ENCODE measurements at places on chromosomes 7 and 10.

- no peak for DNase-seq
Observed at GRCh38 chr10:72013202-72013945, 49.2 kb downstream of the CHST3 start.

DNA sequence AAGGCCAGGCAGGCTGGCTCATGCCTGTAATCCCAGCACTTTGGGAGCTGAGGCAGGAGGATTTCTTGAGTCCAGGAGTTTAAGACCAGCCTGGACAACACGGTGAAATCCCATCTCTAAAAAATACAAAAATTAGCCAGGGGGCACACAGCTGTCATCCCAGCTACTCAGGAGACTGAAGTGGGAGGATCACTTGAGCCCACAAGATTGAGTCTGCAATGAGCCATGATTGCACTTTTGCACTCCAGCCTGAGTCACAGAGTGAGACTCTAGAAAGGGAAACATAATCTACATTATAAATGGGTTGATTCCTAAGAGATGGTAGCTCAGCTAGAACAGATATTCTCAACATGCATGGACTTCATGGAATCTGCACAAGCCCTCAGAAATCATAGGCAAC lies 6.3 kb upstream of the LIPF start:
- DNase-seq = no peak

GRCh38 chr10:27349987-27350386 lies 109.4 kb upstream of the ACBD5 start:
- DNase-seq = no peak

DNA sequence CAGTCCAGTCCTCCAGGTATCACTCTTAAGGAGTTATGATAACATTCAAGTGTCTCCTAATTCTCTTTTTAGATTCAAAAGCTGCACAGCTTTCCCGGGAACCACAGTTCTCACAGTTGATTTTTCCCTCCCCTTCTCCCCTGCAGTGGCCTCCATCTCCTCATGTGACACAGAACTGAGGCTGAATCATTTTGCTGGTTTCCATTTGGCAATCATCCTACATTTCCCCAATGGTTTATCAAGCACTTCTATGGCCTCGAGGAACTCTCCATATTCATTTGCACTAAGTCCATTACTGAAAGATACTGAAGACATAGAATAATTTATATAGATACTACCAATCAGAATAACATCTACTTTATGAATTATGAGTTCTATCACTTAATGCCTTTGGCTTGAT lies 484.9 kb downstream of the GPAM start:
- no peak for DNase-seq

DNA sequence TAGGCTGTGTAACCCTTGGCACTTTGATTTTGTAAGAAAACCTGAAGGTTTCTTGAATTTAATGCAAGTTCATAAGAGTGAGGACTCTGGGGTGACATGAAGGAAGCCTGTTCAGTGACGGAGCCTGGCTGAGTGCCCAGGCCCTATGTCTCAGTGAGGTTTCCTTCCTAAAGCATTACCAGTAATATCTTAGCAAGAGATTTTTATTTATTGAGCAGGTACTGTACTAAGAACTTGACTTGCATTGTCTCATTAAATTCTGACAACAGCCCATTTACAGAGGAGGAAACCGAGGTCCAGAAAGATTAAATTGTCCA lies 197.2 kb downstream of the HECW1 start:
- no peak for DNase-seq

GRCh38 chr10:24313283-24313682 lies 104.3 kb downstream of the KIAA1217 start:
- DNase-seq = no peak

DNA sequence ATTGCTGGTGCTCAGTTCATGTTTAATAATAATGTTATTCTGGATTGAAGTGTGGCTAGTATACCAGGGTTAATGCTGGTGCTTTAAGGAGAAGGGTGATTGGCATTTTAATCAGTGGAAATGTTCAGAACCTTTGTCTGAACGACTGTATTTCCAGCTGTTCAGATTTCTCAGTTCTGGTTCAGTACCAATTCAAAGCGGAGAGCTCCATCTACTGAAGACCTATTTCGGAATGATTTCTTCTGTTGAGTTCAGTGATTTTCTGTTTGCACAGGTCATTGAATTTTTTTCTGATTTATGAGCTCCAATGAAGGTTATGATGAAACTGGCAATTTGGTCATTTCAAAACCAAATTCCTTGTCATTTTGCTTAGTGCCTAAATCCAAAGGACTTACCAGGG lies 160.1 kb downstream of the EXOC4 start:
- DNase-seq = no peak

DNA sequence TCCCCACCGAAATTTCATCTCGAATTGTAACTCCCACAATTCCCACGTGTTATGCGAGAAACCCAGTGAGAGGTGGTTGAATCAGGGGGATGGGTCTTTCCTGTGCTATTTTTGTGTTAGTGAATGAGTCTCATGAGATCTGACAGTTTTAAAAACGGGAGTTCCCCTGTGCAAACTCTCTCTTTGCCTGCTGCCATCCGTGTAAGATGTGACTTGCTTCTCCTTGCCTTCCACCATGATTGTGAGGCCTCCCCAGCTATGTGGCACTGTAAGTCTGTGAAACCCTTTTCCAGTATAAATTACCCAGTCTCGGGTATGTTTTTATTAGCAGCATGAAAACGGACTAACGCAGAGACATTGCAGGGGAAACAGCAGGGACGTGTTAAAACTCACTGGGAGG lies 5.3 kb upstream of the OLAH start:
- DNase-seq = no peak

GRCh38 chr7:101128040-101128834 lies 1.3 kb downstream of the SERPINE1 start:
- DNase-seq = no peak

DNA sequence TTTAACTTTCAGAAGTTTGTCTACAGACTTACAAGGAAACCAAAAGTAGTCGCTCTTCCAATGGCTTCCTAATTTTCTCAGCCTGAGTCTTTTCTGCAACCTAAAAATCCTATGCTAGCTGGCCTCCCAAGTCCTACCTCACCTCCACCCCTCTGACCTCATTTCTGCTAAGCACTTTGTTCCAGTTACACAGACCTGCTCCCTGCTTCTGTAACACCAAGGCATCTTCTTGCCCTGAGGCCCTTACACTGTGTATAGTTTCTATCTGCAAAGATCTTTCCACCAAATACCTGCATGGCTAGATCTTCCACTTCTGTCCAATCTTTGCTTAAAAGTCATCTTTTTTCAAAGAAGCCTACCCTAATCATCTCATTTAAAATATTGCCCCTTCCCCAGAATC lies 1.9 kb upstream of the SNX13 start:
- DNase-seq = no peak

DNA sequence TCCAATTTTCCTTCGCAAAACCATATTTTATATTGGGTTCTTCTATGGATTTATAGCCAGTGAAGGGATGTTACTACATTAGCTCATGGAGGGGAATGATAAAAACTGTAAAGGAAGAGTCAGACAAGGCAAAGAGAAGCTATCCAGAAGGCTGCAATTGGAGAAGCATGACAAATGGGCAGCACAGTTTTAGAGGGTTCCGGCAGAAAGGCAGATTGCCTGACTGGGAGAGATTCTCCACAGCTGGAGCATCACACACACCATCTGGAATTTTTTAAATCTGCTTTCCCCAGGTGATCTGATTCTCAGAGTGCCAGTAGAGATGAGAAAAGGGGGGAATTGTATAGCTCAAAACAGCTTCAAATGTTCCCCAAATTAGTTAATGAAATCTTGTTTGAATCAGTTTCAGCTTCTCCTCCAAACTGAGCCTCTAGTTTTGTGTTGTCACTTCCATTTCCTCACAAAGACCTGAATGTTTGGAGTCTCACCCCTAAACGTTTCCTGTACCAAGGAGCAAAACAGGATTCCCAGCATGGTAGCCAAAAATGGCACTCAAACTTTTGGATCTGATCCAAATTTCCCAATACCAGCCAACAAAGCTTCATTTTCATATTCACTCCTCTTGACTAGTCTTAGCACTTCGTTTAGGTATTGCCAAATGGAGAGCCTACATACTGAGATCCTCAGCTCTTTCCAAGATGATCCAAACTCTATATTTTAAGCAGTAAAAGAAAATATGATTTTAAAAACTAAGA lies 177.5 kb downstream of the HPSE2 start:
- no peak for DNase-seq

DNA sequence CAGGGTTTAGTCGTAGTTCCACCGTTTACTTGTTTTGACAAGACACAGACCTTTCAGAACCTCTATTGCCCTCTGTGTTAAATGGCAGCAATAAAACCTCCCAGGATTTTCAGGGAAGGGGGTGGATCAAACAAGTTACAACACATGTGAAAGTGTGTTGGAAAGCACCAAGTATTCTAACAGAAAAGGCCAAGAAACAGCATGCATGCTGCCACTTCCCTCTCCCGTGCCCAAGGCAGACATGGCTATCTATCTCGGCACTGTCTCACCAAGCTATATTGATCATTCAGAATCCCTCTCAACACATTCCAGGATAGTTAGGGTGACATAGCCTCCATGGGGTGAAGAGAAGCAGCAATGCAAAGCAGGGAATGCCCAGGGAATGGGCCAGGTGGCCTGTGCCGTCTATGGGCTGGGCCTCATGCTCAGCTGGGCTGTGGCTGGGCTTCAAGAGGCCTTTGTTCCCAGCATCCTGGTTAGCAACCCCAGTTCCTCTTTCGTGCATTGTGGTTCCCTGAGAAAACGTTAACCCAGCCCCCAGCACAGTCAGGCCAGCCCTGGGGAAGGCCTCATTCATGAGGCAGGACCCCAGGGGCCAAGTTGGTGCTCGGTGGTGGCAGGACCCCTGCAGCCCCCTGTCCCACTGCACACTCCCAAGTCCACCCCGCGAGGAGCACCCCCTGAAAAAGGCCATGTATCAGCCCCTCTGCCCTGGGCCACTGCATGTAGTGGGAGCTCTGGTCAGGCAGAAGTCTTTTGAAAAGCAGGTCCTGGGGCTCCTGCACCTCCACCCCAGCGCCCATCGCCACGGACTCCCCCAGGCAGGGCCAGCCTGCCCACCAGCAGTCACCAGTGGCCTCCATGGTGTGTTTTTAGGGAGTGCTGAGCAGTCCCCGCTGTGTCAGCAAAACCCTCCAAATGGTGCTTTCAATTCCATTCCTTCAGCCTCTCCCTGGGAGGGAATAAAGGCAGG lies 25.5 kb downstream of the VSIR start:
- DNase-seq = no peak
